ENCODE measurements at places on chromosomes 2 and 18. TPM values are rescaled to one million over a fixed set of nuclear protein-coding genes. Genes with fewer than 3 reads are reported as not detected.

GRCh38 chr2:689877-690510 is 12.8 kb upstream of the TMEM18 start:
- H3K4me1 ChIP-seq = peaks cover 9% of the 10 kb centered on the region
- H3K27ac ChIP-seq = no peak overlapping the region
- H3K27me3 ChIP-seq = peaks cover 9% of the 10 kb centered on the region
- H3K4me3 ChIP-seq = no peak overlapping the region

POLR1A gene
- total RNA-seq = 73.5 TPM

DNA sequence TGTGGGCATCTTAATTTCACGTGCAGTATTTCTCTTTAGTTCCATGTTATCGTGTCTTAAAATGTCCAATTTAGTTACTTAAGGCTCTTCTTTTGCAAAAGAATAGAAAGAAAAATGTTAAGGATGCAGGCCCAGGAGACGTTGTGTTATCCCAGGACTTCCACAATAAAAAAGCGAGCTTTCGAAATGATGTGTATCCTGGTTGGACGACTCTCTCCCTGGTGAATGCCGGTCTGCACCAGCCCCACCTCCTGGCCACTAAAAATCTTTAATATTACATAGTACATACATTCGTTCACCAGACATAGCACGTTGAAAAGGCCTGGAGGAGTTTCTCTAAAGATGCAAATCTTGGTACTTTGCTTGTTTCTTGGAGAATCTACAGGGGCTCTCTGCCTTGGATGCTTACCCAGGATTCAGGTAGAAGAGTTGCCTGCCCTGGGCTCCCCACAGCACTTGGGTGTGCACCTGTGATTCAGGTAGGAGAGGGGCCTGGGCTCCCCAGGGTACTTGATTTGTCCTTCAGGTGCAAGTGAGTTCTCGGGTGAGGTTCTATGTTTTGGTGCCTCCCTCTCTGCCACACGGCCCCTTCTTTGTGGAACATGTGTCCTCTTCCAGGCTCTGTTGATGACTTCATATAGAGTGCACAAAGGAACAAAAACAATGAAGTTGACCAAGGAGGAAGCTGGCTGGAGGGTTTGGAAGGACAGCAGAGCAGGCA is 26.6 kb downstream of the TWIST2 start:
- H3K4me1 ChIP-seq = no peaks in the 10 kb centered on the region
- H3K4me3 ChIP-seq = no peak overlapping the region
- no peaks in the 10 kb centered on the region for H3K36me3 ChIP-seq
- no peak for DNase-seq
- no peaks in the 10 kb centered on the region for H3K27me3 ChIP-seq
- H3K27ac ChIP-seq = no peak overlapping the region

DNA sequence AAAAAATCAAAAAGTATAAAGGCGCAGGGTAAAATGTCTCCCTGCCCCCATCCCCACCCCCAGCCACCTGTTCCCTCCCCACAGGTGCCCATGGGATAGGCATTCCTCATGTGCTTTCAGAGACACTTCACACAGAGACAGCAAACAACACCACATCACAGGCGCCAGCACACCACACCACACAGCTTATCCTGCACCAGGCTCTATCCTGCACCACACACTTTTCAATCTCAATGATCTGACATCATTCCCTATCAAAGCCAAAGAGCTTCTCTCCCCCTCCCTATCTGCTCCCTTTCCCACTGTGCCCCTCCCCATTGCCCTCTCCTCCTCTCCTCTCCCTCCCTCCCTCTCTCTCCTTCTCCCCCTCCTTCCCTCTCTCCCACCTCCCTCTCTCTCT is 15.5 kb downstream of the FAM178B start:
- peaks cover 4% of the 10 kb centered on the region for H3K27me3 ChIP-seq
- DNase-seq = no peak
- no peak overlapping the region for H3K27ac ChIP-seq
- peaks cover 49% of the 10 kb centered on the region for H3K4me1 ChIP-seq

DNA sequence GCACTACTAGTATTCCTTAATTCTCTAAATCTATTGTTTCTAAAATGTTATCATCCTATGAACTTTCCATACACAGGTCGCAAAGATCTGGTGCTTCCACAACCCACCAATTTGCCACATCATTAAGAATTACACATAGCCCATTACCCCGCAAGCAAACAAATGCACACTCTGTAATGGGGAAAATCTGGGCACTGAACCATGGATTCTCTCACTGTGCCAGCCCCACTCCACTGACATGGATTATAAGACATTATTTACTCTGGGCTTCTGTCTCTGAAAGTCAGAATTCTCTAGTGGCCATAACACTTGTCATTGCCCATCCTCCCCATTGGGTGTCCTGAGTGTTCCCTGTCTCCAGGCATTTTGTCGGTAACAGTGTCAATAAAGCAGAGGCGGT is 537.1 kb downstream of the EPHA4 start:
- H3K4me1 ChIP-seq = no peaks in the 10 kb centered on the region
- H3K27ac ChIP-seq = no peak overlapping the region
- H3K4me3 ChIP-seq = no peak overlapping the region
- peaks cover 2% of the 10 kb centered on the region for H3K27me3 ChIP-seq
- no peaks in the 10 kb centered on the region for H3K36me3 ChIP-seq
- DNase-seq = peak; percentile 35

ZNF2 gene
- total RNA-seq = 5.4 TPM

LIPG gene
- total RNA-seq = 0.57 TPM

SERPINB11 gene
- total RNA-seq = not detected

- no peak overlapping the region for H3K27ac ChIP-seq
- H3K4me1 ChIP-seq = no peaks in the 10 kb centered on the region
- no peak for DNase-seq
These were observed 41.2 kb upstream of the GCFC2 start for GRCh38 chr2:75751824-75752468.

DNA sequence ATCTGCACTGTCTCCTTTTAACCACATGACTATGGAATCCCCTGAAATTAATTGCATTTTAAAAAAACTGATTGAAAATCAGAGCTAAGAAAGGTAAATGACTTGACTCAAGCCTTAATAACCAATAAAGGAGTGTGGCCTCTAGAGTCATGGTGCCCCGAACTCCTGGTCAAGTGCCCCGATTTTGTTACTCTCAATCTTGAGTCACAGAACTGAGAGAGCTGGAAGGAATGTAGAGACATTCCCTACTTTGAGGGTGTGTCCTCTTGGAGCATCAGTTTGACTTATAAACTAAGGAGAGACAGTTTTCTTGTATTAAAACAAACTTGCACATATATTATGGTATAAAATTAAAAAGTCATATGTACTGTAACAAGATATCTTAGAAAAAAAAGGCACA is 2.4 kb downstream of the WDR43 start:
- H3K27ac ChIP-seq = no peak overlapping the region
- peaks cover 31% of the 10 kb centered on the region for H3K36me3 ChIP-seq

DNA sequence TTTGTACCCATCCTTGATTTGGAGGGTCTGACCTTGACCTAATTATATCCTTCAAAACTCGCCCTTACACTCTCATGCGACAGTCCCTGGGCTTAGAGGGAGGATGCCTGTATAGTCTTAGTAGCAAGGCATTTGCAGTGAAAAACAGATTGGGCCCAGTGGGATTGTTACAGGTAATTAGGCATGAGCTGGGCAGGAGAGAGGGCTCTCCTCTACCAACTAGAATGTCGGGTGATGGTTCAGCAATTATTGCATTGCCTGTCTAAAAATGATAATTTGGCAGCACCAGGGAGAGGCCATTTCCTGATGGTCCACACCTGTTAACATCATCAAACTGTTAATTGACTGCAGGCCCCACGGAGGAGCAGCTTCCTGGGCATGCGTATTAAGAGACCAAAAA is 32.4 kb downstream of the COMMD1 start:
- no peak overlapping the region for H3K4me3 ChIP-seq
- no peaks in the 10 kb centered on the region for H3K27me3 ChIP-seq
- H3K4me1 ChIP-seq = peaks cover 1% of the 10 kb centered on the region
- no peak overlapping the region for H3K27ac ChIP-seq
- H3K36me3 ChIP-seq = no peaks in the 10 kb centered on the region
- no peak for DNase-seq

DNA sequence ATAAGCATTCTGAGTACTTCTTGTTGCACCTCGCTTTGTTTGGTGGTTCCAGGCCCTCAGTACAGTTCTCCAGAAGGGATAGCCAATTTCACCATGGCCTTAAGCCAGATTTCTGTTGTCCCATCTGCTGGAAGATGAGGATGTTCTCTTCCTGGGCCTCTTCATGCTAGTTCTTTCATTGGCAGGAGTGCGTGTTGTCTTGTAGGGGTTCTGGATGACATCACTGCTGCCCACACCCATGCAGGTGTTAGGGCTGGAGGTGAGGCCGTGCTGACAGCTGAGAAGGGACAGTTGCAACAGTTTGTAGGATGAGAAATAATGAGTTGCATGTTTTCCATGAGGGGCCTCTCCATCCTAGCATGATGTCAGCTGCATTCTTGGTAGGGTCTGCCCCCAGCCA is 142.9 kb downstream of the LDLRAD4 start:
- H3K27me3 ChIP-seq = no peaks in the 10 kb centered on the region
- H3K4me1 ChIP-seq = peaks cover 6% of the 10 kb centered on the region
- H3K36me3 ChIP-seq = peaks cover 3% of the 10 kb centered on the region
- no peak overlapping the region for H3K4me3 ChIP-seq

AMMECR1L gene
- total RNA-seq = 20.2 TPM

RPRD1A gene
- 27.4 TPM for total RNA-seq

- no peak overlapping the region for H3K27ac ChIP-seq
- no peaks in the 10 kb centered on the region for H3K36me3 ChIP-seq
- no peak overlapping the region for H3K4me3 ChIP-seq
- no peak for DNase-seq
- peaks cover 16% of the 10 kb centered on the region for H3K27me3 ChIP-seq
- no peaks in the 10 kb centered on the region for H3K4me1 ChIP-seq
These were observed 67.5 kb downstream of the MYL12B start for GRCh38 chr18:3329471-3329870.

GRCh38 chr2:69298261-69298660 is 88.8 kb downstream of the GFPT1 start:
- no peak overlapping the region for H3K27ac ChIP-seq
- no peaks in the 10 kb centered on the region for H3K4me1 ChIP-seq
- H3K4me3 ChIP-seq = no peak overlapping the region
- peaks cover 15% of the 10 kb centered on the region for H3K27me3 ChIP-seq

- H3K27me3 ChIP-seq = no peaks in the 10 kb centered on the region
- H3K36me3 ChIP-seq = no peaks in the 10 kb centered on the region
- no peak for DNase-seq
- no peak overlapping the region for H3K27ac ChIP-seq
- no peak overlapping the region for H3K4me3 ChIP-seq
These were observed 842.6 kb upstream of the SALL3 start for GRCh38 chr18:78136986-78137385.

DNA sequence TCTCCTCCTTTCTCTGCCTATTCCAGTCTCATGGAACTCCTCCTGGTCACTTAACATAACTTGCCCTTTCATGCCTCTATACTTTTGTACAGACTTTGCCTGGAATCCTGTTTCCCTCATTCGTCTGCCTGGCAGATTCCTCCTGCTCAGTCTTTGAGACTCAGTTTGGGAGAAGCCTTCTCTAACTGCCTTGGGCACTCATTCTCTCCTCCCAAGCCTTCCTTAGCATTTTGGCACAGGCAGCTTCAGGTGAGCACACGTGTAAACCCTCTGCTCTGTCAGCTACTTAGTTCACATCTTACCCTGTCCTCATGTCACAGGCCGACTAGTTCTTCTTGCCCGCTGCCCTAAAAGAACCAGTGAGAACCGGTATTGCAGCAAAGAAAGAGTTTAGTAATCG is 6.0 kb upstream of the FAM98A start:
- no peaks in the 10 kb centered on the region for H3K27me3 ChIP-seq
- H3K4me3 ChIP-seq = no peak overlapping the region
- H3K4me1 ChIP-seq = peaks cover under 1% of the 10 kb centered on the region
- H3K36me3 ChIP-seq = no peaks in the 10 kb centered on the region
- H3K27ac ChIP-seq = no peak overlapping the region
- peak; percentile 50 for DNase-seq

CIDEA gene
- not detected for total RNA-seq

DNA sequence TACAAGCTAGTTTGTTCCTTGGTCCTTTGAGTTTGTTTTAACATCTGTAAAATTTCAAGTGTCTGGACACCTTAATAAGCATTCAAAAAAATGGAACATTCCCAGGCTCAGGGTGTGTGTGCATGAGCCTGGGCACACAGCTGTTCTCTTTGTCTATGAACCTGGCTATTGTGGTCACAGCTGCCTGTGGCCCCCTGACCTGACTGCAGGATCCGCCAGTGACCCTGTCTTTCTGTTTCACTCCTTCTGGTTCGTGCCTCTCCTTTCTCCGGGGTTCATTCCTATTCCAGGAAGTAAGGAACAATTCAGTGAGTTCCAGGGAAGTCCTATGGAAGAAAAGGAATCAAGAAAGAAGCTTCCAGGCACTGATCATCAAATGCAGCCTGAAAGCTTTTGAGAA is 35.6 kb downstream of the VWA3B start:
- DNase-seq = no peak
- peaks cover 20% of the 10 kb centered on the region for H3K27me3 ChIP-seq
- no peak overlapping the region for H3K4me3 ChIP-seq
- H3K27ac ChIP-seq = no peak overlapping the region
- no peaks in the 10 kb centered on the region for H3K36me3 ChIP-seq

DNA sequence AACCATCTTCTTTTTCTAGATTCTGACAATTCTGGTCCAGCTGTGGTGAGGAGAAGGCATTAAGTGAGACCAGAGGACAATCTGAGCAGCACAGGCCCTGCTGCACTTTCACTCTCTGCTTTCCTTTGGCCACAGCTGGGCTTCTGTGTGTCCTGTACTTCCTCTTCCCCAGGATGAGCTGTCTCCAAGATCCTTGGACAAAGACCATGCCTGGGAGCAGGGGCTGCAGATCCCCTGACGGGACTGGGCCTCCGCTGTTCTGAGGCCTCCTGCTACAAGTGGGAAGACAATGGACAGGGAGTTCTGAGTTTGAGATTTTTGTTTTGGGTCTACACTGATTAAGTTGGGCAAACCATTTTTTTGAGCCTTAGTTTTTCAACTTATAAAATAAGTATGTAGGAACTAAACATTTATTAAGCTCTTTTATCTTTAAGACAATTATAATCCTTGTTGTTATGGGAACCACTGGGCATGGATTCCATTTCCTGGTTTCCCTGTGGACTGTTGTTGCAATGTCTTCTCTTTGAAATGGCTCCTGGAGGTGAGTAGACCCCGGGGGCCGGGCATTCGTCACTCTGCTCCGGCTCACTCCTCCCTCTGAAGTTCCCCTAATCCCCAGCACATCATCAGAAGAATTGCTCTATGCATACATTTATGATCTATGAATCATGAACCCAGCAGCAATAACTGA is 266.6 kb downstream of the ACTR3 start:
- H3K27ac ChIP-seq = no peak overlapping the region
- no peak overlapping the region for H3K4me3 ChIP-seq
- H3K4me1 ChIP-seq = no peaks in the 10 kb centered on the region
- H3K36me3 ChIP-seq = no peaks in the 10 kb centered on the region

POMC gene
- total RNA-seq = 6.9 TPM

- peaks cover 5% of the 10 kb centered on the region for H3K36me3 ChIP-seq
- peaks cover 35% of the 10 kb centered on the region for H3K4me1 ChIP-seq
- no peaks in the 10 kb centered on the region for H3K27me3 ChIP-seq
- peak overlapping the region; percentile 95 for H3K4me3 ChIP-seq
These were observed 1.1 kb downstream of the HIBCH start for GRCh38 chr2:190318514-190318913.

GRCh38 chr2:55160422-55160821 is 71.7 kb downstream of the CLHC1 start:
- H3K36me3 ChIP-seq = no peaks in the 10 kb centered on the region
- H3K27me3 ChIP-seq = peaks cover 3% of the 10 kb centered on the region
- no peak overlapping the region for H3K27ac ChIP-seq
- H3K4me1 ChIP-seq = peaks cover 6% of the 10 kb centered on the region

- H3K4me3 ChIP-seq = no peak overlapping the region
- H3K27ac ChIP-seq = no peak overlapping the region
- H3K36me3 ChIP-seq = peaks cover 48% of the 10 kb centered on the region
- DNase-seq = no peak
These were observed 13.4 kb downstream of the CENPO start for GRCh38 chr2:24806661-24807036.

Data from activated CD4-positive, alpha-beta T cell treated with anti-CD3 and anti-CD28 coated beads, Interleukin-2, amount 10 ng/mL, durations not matched to agents 24 days and 14 days (primary cell).